ENCODE measurements at places on chromosomes 4 and X.

DNA sequence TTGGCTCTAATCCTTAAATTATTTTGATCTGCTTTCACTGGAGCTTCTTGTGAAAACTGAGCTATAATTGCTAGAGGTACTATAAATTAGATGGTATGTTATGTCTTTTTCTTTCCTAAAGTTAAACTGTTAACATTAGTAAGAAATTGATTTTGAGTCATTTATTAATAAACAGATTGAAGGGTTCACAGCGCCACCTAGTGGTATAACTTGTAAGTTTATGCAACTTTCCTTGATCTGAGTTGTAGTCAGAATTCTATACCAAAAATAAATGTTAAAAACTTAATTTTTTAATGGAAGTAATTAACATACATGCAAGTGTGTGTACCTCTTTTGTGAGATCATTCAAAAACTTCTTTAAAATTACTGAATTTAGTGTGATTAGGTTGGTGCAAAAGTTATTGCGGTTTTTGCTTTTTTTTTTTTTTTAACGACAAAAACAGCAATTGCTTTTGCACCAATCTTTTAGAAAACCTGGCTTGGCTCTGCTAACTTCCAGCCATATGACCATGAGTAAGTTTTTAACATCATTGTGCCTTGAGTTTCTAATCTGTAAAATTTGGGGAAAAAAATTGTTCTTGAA lies 151.5 kb downstream of the CENPC start:
- DNase-seq, result peak; percentile 35

- no peak for DNase-seq
These were observed 550.9 kb upstream of the NDST4 start for GRCh38 chr4:115664285-115664684.

- no peak for DNase-seq
These were observed 82.2 kb downstream of the STIM2 start for GRCh38 chr4:26942871-26943270.

GRCh38 chrX:55489314-55490009 lies at the start of gene USP51:
TSS of gene USP51 (minus strand) at chrX:55489848. CDS start at chrX:55488939, 909 bp downstream.
- DNase-seq, result no peak

DNA sequence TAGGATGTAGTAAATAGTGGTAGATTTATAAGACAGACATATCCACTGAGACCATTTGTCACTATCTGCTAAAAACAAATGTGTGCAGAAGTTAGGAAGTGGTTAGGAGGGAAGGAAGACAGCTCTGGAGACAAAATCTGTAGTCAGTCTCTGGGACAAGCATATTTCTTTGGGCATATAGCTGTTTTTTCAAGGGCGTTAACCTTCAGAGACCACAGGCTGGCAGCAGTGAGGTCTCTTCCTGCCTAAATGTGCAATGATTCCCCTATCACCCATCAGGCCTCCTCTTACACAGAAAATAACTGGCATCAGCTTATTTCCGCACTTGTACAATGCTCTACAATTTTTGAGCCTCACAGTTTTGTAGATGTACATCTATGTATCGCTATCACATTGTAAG lies 6.5 kb downstream of the TMEM150C start:
- peak; percentile 47 for DNase-seq

DNA sequence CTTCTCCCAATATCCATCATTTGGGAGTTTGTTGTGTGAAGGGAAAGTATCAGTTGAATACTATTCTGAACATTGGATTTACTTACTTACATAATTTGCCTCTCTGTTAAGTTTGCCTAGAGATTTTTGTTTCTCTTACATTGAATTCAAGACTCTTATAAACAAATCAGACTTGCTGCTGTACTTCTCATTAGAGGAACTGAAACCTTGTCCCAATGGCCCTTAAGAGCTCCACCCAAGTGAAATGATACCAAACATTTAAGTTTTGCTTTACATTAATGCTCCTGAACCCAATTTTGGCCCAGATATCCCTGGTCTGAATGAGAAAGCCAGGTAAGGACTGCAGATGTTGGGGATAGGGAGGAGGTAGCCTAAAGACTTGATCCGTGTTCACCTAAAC lies 32.0 kb downstream of the HAND2 start:
- DNase-seq, result no peak

GRCh38 chr4:139808381-139808807 lies 142.8 kb downstream of the MGST2 start:
- peak; percentile 71 for DNase-seq

- DNase-seq, result no peak
These were observed 319.5 kb upstream of the AGA start for GRCh38 chr4:177761692-177762091.

DNA sequence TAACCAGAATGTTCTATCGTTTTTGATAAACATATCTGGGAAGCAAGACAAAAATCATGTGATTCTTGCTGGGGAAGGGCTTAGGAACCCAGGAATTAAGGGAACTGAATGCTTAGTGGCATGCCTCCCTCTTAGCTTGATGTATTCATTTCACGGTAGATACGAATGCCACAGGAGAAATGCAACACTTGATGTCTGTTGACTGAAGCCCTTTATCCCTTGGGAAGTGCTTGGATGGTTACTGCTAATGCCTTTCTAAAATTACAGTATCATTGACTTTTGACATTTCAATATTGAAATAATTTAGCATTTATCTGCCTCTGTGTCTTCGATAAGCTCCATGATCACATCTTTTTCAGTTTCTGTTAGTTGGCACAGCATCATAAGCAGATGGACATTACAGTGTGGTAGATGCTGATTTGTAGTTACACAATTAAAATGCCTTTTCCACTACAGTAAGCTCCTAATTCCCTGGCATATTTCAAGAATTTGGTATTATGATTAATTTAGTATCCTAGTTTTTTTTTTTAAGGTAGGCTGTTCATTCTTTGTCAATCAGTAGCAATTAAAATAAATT lies 226.7 kb downstream of the ARHGAP10 start:
- DNase-seq, result no peak

DNA sequence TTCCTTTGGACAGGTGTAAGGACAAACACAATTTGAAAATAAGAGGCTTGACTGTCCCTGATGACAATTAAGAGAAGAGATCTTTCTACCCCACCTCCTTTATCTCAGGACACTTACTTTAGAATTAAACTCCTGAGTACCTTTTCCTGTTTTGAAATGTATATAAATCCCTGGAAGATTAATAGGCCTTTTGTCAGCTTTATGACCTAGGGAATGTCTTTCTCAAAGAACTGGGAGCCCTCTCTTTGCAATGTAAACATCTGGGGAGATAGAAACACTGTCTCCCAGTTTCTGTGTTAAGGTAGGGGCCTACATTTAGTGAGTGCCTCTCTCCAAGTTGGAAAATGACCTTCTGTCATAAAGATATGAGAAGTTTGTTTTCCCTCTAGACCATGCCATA lies 31.7 kb downstream of the AGA start:
- DNase-seq, result no peak

DNA sequence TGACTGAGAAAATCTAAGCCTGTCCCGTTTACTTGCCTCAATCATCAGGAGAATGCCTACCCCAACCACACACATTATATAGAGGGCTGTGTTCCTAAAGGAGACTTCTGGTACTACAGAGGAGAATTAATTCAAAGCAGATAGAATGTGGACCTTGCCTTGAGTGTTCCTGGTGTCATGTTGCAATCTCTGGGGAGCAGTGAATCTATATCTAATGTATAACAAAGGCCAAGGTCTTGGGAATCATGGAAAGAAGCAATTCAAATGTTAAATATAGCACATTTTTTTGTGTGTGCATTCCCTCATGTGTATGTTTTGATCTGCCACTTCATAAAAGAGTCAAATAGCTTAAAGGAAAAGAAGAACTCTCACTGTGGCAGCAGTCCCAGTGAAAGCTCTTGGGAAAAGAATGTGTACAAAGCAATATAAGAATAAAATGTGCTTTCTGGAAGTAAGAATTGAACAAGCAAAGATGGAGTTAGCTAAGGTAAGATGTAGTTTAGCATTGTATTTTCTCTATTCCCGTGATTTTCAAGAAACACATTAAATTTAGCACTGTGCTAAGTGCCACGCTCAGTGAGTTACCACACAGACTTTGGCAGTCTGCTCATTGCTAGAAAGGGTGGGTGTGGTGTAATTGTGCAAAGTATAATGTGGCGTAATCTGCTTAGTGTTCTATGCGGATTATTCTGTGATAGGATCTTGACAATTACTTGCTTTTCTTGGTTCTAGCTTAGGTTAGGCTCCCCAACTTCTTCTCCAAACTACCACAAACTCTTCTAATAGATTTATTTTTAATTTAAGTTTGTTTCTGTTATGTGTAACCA lies 13.7 kb downstream of the ADH6 start:
- no peak for DNase-seq

Data from KBM-7 (cell line).